Activated CD4-positive, alpha-beta T cell treated with anti-CD3 and anti-CD28 coated beads, Interleukin-2, amount 50 U/mL, for 1 hour (primary cell): ENCODE measurements at places on chromosomes 1 and 21.

- DNase-seq = peak; percentile 54
These were observed 2.0 kb downstream of the GFI1 start for GRCh38 chr1:92484472-92485380.

GRCh38 chr21:29379517-29380054 is 80.9 kb downstream of the BACH1 start:
- DNase-seq = no peak

DNA sequence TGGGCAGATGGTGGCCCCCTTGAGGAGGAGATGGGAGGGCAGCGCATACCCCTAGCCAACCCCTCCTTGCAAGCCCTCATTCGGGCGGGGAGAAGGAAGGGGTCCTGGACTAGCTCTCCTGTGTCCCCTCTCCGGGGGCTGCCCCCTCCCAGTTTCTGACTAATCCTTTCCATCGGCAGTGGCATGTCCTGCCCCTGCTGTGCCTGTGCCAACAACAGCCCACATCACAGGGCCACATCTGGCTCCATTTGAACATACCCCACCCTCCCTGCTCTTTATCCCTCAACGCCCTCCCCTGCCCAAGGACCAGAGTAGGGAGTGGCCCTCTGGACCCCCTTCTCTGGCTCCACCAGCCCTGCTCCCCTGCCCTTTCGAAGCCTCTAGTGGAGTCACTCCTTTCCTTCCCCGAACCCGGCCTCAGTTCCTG is 11.0 kb upstream of the LMNA start:
- DNase-seq = peak; percentile 61

- DNase-seq = no peak
These were observed 194.6 kb downstream of the SLC45A1 start for GRCh38 chr1:8512504-8512903.

- DNase-seq = no peak
These were observed 28.8 kb downstream of the MEF2D start for GRCh38 chr1:156471496-156472490.

DNA sequence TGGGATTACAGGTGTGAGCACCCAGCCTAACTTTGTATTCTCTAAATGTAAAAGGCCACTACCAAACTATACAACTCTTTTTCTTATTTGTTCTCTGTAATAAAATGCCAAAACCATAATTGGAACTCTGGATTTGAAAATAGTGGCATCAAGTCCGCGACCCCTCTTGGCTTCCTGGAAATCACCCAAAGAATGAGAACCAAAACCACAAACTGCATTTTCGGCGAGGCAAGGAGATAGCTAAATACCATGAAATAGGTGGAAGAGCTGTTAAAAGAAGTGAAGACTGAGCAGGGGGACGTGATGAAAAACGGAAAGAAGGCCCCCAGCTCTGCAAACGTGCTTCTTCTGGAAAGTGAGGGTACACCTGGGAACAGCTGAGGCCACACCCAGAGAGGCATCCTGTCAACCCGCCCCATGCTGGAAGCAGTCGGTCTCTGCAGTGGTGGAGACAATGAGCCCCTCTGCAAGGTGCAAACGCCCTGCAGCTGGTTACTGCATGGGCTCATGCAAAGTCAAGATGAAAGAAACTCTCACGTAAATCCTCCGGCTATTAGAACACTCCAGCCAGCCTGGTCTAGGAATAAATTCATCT is 22.5 kb downstream of the VPS26C start:
- DNase-seq = no peak

- DNase-seq = no peak
These were observed 63.7 kb downstream of the CLDN17 start for GRCh38 chr21:30102871-30103270.

GRCh38 chr1:207858806-207859205 is 52.1 kb downstream of the CD34 start:
- DNase-seq = no peak

- DNase-seq = peak; percentile 2
These were observed at the start of gene HMCN1 for GRCh38 chr1:185733818-185734735. HMCN1 (plus strand) TSS chr1:185734391; CDS start chr1:185734780, 389 bp downstream.

DNA sequence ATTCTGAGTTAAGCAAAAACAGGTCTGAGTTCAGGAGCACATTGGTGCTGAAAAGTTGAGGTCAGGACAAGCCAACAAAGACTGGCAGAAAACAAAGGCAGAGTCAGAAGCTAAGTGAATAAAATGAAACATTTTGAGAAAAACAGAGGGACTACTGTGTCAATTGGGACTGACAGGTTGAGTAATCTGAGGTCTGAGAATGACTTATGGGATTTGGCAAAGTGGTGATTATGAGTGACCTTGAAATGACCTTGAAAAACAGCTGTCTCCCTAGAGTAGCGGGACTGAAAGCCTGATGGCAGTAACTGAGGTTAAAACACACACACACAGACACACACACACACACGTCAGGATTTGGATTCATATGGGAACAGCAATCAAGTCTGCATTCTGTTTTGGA is 8.8 kb upstream of the COG2 start:
- DNase-seq = no peak

- no peak for DNase-seq
These were observed 19.7 kb downstream of the COG2 start for GRCh38 chr1:230661976-230662375.

- DNase-seq = peak; percentile 19
These were observed 1.7 kb downstream of the ARID1A start for GRCh38 chr1:26697431-26697977.

DNA sequence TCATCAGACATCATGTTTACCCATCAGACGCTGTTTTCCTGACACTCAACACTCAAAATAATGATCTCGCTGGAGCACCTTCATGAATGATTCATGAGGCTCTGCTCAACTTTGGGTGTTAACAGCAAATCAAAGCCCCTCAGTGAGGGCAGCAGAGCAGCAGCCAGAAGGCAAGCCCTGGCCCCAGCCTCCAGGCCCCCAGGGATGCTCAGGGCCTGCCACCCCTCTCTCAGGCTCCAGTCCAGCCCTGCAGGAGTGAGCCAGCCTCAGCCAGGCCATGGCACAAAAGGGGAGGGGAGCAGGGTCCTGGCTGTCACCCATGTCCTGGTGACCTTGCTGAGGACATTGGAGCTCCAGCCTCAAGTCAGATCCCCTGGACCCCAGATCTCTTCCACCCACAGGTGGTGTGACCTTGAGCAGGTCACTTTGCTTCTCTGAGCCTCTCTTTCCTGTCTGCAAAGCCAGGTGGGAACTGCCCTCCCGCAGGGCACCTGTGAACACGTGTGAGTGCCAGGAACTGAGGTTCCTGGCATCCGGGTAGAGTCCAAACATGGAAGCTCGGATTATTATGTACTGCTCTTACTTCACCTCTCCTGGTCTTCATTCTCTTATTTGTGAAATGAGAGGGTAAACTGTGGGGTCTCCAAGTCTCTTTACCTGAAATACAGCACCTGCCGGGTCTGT is 161.6 kb upstream of the VAMP3 start:
- DNase-seq = no peak

GRCh38 chr1:77412069-77412819 is 130.4 kb downstream of the AK5 start:
- no peak for DNase-seq

DNA sequence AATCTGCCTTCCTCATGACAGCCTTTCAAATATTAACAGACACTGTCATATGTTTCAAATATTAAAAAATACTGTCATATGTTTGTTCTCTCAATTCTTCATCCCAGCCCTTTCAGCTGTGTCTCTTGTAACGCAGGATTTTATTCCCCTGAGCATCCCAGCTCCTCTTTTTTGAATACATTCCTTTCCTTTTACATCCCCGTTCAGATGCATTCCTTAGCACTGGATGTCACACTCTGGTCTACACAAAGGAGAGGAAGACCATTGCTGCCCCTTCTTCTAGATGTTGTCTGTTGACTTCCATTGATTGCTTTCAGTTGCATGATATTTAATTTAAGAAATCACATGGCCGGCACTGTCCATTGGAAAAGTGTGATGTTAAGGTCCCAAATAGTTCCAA is 117.4 kb upstream of the PAXBP1 start:
- no peak for DNase-seq

GRCh38 chr21:45026826-45027225 is 47.6 kb upstream of the ADARB1 start:
- DNase-seq = no peak

GRCh38 chr21:35095859-35096291 is 46.8 kb upstream of the RUNX1 start:
- DNase-seq = no peak
